Caudate nucleus (tissue), 63 donors: ENCODE measurements at places on chromosomes 12 and 14.

- no peak for DNase-seq
These were observed 141.3 kb upstream of the HIF1A start for GRCh38 chr14:61553730-61554641.

DNA sequence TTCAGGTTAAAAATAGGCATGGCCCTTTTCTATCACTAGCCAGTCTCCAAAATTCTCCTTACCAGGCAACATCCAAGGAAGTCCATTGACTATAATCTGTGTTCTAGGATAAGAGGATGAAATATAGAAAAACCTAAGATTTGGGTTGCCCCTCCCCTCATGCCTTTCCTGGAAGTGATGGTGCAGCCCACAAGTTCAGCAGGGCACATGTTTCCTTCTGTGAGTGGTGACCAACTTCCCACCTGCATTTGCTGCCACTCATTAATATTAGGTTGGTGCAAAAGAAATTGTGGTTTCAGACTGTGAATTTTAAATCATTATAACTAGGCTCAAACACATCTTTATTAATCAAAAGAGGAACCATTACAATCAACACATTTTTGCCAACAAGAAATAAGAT is 250.5 kb upstream of the FKBP4 start:
- no peak for DNase-seq

- no peak for DNase-seq
These were observed 133.5 kb downstream of the BICD1 start for GRCh38 chr12:32240162-32240561.

GRCh38 chr14:100011628-100012325 is 53.4 kb upstream of the EVL start:
- no peak for DNase-seq

DNA sequence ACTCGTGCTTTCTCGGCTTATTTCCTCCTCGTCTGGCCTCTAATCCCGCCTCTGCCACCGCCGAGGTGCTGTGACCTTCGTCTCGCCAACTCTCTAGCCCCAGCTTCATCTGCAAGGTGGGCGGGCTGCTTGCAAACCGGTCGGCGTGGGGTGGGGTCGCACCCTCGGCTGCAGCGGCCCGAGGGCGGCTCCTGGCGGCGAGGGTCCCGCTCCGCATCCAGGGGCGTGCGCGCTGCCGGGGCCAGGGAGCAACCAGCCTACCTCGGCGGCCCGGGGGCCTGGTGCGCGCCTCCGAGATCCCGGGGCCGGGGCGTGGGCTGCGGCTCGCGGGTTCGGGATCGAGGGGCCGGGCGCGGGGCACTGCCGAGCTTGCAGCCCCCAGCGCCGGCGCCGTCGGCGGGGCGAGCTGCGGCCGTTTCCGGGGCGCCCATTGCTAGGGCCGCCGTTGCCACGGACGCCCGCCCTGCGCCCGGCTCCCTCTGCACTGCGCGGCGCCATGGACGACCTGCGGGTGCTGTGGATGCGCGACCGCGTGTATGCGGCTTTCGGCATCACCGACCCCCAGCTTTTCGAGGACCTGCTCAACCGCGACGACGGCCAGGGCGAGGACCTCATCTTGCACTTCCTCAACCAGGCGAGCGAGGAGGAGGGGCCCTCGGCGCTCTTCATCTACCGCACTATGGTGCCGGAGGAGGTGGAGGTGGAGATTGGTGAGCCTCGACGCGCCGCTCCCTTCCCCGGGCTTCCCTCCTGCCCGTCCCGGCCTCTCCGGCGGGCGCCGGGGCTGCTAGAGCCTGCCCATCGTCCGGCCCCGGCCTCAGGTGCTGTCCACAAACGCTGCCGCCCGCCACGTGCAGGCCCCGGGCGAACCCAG is at the start of gene DNAH10:
TSS of gene DNAH10 (plus strand) at position 461 of the 874 bp plus-strand sequence. CDS start at position 497, 36 bp downstream.
- no peak for DNase-seq

DNA sequence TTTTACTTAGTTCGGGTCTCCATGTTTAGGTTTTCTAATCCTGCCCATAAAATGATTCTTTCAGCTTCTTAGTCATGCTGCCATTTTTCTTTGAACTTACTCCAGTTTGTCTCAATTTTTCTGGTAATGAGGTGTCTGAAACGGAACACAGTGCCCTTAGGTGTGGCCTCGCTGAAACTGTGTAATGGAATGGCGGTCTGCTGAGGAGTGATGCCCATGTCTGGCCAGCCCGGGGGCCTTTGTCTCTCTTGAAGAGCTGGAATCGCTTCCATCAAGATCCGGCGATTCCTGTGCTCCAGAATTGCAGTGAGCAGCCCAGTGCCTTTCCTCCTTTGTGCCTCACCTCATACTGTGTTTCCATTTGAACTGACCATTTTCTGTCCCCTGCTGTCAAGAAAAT is 112.5 kb downstream of the FBXL14 start:
- DNase-seq = no peak

- no peak for DNase-seq
These were observed 83.4 kb downstream of the ADCK1 start for GRCh38 chr14:77883131-77883846.

- DNase-seq = no peak
These were observed 639 bp downstream of the FZD10 start for GRCh38 chr12:130162745-130163460.

DNA sequence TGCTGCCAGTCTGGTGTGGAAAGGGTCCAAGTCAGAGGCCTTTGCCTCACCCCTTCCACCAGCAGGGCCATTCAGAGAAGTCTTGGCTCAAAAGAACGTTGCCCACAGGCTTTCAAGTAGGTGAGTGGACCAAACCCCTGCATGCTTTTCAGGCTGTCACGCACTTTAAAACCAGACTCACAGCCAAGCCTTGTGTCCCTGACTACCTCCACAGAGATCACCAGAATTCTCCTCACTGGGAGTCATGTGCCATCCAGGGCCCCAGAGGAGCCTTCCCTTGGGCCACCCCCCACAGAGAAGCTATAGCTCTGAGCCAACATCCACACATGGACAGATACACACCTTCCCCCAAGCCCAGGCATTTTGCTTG is 283.1 kb downstream of the DPF3 start:
- DNase-seq = no peak

GRCh38 chr12:68375756-68376695 is 43.9 kb upstream of the MDM1 start:
- DNase-seq = no peak

GRCh38 chr14:105982664-105983063 is 456.3 kb downstream of the TMEM121 start:
- DNase-seq = no peak

GRCh38 chr14:68955164-68955850 is 23.8 kb downstream of the ACTN1 start:
- DNase-seq = no peak

DNA sequence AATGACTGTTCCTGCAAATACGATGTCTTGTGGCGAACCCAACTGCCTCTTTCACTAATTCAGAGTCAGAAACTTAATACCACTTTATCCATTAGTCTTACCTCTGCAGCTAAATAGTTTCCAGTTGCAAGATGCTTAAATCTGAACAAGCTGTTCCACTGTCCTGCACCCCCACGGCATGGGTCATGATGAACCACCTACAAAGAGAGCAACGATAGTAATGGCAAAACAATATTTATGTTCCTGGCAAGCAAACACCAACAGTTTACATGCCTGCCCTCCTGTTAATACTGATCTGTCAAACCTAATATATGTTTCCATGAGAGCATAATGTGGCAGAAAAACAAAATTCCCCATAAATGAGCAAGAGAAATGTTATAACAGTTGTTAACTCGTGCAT is 121.9 kb downstream of the ITPR2 start:
- DNase-seq = no peak

DNA sequence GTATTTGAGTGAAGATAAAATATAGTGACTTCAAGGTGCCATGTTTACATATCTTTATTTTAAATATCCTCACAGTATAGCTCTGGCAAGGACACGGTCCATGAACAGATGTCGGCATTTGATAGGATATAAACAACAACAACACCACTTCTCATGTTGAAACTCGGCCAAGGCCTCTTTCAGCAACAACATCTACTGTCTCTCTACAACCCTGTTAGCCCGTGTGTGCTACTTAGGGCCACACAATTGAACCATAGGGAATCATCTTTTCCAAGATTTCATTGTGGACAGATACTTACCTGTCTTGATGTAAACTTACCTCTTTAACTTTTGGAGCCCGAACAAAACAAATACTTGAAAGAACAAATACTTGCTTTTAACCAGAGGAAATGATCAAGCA is 168.7 kb upstream of the SSTR1 start:
- DNase-seq = no peak

- DNase-seq = no peak
These were observed 24.8 kb upstream of the PKP2 start for GRCh38 chr12:32921397-32921796.

DNA sequence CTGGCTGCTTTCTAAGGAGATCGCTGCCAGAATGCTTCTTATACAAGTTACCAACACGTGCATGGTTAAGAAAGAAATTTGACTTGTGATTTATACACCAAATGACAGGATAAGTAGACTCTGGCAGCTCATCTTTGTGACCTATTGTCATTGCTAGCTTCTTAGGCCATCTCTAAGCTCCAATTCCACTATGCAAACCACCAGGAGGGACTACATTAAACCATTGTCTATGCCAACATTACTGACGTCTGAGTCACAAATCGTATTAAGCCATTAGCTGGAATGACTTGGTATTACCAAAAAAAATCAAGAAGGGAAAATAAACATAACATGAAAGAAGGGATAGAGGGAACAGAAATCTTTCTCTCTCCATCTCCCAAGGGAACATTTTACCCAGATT is 15.8 kb upstream of the VPS33A start:
- DNase-seq = no peak

DNA sequence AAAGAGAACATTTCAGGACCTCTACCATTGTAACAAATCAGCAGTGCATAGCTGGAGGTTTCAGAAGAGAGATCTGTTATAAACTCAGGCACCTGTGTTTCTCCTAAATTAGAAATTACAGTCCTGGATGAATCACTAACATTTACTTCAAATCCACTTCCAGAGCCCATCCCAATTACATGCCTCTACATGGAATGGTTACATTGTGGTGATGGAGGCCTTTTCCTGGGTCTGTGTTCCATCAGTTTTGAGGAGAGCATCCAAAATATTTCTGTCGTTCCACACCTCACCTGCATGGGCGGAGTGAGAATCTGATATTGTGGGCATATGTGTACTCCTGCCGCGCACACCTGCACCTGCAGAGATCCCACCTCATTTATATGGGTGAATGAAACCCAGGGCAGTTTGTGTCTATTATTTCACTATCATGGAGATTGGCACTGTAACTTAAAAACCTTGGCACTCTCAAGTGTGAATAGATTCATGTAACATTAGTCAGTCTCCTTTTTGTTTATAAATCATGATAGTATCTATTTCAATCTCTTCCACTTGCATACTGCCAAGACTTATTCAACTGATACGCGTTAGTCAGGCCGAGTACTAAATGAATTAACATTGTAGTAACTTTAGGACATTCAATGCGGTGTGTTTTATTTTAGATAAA is 215.1 kb upstream of the FAR2 start:
- DNase-seq = no peak

GRCh38 chr14:75409316-75410205 is 18.3 kb upstream of the JDP2 start:
- DNase-seq = no peak

- no peak for DNase-seq
These were observed 25.2 kb downstream of the PTCSC3 start for GRCh38 chr14:36151335-36151734.

DNA sequence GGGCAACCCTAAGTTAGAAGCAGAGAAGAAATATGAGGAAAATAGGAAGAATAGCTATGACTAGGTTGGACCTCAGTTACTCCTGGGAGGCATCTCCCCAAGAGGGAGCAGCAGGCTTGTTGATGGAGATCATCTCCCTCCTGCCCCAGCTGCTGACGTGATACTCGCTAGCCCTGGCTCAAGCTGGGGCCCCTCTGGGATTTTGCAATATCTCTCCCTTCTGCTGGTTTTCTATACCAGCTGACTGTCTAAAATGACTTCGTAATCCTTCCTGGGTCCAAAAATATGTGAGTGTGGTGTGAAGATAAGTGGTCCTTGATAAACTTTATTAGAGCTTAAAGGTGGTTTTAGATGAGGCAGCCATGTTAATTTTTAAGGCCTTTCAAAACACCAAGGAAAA is 4.5 kb upstream of the HECTD4 start:
- no peak for DNase-seq

GRCh38 chr14:30355431-30355913 is 203.5 kb upstream of the G2E3 start:
- no peak for DNase-seq

- DNase-seq = no peak
These were observed 40.8 kb downstream of the FBXL14 start for GRCh38 chr12:1553536-1553935.

DNA sequence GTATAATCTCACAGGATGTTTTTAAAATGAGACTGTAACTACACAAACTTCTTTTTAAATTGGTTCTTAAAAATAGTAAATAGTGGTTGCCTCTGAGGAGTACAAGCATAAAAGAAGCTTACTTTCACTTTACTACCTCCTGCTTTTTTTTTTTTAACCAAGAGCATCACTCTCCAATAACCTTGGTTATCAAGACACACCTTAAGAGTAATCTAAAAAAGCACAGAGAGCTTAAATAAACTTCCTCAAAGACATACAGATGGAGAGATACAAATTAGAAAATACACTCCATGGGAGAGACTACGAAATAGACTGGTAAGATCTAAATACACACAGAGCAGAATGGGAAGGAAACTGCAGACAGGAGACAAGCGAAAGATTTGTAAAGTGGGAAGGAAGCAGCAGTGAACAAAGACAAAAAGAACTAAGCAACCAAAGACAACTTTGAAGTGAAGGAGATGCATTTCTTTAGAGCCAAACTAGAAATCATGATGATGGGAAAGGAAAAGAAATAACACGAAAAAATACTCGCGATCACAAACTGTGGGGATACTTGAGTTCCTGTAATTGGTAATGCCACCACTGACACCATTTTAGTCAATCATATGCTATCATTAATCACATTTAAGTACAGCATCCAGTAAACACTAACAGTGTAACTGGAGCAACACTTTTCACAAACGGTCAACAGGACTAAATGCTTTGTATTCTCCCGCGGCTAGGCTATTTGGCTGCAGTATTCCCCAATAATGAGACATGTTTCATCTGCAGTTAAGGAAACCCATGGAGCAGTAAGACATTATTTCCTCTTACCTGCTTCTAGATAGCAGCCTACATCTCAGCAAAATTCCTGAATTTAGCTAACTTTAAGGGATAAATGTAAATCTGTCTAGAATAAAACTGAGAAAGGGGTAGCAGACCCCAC is 8.2 kb downstream of the SINHCAF start:
- DNase-seq = no peak

- no peak for DNase-seq
These were observed 50.4 kb upstream of the TSPAN8 start for GRCh38 chr12:71208053-71208685.

DNA sequence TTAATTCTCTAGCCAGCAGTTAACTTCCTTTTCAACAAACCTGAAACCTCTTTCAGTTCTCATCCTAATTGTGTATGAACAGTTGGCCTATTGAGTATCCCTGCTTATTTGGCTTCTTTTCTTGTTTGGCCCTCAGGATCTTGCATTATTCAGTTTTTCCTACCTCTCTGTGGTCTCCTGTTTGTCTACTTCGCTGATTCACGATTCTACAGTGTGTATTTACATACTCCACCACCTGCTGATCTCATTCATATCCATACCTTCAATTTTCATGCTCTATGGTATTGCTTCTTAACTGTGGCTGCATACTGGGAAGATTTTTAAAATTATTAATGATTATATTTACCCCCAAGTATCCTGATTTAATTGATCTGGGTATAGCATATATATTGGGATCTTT is 56.4 kb downstream of the RASSF9 start:
- DNase-seq = no peak
